Mesendoderm (in vitro differentiated cells): ENCODE measurements at places on chromosomes 12 and 14.

GRCh38 chr14:104532191-104532555, 47.4 kb upstream of the C14orf180 start:
- no peak for DNase-seq

DNA sequence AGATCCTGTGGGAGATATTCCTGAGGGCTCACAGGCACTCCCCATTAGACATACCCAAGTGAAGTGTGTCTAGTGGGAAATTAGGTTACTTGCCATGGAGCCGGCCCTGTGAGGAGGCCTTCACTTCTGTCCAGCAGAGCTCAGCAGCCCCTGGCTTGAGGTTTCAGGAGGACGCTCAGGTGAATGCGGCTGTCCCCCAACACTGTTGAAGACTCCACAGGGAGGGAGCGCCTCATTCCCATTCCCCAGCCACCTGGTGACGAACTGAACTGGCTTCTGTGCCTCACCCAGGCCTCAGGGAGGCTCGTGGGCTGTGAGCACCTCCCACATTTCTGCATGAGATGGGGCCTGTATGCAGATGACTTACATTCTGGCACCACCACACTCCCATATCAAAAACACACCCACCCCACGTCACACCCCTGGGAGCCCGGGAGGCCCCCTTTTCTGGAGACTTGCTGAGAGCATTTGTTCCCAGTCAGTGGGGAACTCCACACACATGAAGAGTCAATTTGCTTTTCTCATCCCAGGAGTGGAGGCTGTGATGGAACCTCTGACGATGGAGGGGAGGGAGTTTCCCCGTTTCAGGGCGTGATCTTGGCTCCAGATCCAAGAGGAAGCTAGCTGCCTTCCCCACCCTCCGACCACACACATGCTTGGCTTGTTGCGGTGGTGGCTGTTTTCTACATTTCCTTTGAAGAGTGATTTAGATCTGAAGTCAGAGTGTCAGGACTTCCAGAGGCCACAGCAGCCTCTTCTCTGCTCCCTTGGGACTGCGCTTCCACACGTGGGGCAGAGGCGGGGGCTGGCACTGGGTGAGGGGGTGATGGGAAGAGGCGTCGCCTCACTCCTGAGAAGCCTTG, 120.7 kb downstream of the ADGRD1 start:
- no peak for DNase-seq

DNA sequence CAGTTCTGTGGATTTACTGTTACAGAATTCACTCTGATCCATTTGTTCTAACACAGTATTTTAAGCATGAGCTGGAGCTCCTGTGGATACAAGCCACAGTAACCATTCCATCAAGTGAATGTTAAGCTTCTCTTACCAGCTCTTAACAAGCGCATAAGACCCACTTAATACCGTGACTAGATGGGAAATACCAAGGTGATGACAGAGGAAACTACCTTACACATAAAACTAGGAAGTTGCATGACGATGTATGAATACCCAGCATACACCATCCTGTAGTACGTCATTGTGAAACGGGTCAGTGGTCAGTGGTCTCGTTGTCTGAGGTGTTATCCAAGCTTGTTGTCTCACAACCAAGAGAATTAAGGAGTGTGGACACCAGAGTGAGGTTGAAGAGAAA, 2.0 kb upstream of the GALC start:
- peak; percentile 65 for DNase-seq

DNA sequence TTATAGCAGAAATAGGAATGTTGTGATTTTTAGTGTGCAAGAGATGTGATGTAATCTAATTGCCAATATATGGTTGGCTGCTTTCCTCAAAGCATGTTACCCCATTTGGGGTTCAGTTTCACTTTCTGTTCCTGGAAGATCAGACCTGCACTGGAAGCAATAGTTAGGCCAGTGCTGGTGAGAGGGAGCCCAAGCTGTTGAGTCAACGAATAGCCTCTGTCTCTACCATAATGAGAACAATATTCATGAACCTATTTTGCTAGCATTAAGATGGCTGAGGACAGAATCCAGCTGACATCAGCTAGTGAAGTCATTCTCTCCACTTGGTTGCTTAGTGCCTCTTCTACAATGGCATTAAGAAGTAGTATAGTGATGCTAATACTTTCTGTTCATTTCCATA, 379.9 kb upstream of the DCN start:
- DNase-seq = no peak

DNA sequence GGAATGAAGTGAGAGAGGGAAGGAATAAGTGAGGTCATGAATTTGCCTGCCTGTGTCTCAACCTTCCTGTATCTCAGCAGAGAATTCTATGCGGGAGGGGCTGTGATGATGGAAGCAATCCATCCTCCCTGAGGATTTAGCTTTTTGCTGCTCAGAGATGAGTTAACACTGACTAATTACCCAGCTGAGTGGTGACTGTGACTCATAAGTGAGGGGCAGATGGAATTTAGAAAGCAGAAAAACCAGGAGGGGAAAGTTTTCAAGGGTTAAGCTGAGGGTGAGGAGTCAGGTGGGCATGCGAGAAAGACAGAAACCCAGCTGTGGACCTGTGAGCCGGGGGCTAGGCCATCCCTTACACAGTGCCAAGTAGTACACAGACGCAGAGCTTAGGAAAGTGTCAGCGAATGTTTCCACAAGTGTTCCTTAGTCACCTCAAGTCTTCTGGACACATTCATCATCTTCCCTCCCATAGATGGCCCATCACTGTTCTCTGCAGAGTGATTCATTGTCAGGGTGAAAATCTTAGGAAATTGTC, 277.9 kb downstream of the IPO8 start:
- peak; percentile 42 for DNase-seq

GRCh38 chr12:113475451-113476175, 3.9 kb upstream of the LHX5 start:
- no peak for DNase-seq

DNA sequence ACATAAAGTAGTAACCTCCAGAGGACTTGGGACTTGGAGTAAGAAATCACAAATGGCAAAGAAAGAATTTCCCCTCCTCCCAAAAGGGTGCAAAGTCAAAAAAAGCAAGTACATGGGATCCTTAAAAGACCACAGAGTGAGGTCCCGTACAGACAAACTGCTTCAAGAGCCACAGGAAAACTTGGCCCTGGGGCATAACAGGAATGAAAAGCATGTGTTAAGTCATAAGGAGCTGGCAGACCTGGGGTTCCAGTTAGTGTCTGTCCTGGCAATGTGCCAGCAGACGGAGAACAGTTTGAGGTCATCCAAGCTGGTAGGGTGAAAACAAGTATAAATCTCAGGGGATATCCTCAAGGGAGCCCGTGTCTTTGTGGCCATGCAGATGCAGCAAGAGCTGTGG, 73.2 kb downstream of the HSD17B6 start:
- peak; percentile 32 for DNase-seq

DNA sequence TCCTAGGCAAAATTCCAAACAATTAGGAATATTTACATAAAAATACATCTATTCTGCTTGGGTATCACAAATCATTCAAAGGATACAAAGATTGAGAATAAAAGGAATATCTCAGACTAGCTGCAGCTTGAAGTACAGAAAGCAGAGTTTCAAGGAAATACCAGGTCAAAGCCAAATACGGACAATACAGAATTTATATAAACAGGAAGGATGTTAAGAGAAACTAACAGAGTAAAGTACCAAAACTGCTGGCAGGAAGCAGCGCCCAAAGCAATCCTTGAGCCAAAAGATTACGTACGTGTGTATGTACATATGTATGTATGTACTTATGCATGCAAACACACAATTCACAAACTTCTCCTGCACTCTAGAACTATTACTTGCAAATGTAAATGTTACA, 86.6 kb downstream of the PPP1R12A start:
- no peak for DNase-seq

- DNase-seq = no peak
Observed at GRCh38 chr14:54166049-54166950, 209.7 kb upstream of the BMP4 start.
